Epithelial cell of proximal tubule (primary cell): ENCODE measurements at places on chromosomes 3 and 15. TPM values are rescaled to one million over a fixed set of nuclear protein-coding genes. Genes with fewer than 3 reads are reported as not detected.

DNA sequence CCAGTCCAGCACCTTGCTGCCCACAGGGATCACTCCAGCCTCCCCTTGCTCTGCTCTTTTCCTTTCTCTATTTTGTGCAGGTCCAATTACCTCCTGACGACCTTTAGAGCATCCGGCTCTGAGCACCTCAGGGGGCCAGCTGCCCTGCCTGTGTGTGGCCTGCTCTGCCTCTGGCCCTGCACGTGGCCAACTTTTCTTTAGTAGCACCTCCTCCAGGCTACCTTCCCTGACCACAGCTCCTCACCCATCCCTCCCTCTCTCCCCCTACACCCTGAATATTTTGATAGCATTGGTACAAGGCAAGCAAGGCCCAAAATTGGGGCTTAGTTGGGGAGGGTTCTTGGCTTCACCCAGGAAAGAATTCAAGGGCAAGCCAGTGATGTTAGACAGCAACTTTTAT, 66.9 kb upstream of the PRR20G start:
- DNase-seq = no peak

DNA sequence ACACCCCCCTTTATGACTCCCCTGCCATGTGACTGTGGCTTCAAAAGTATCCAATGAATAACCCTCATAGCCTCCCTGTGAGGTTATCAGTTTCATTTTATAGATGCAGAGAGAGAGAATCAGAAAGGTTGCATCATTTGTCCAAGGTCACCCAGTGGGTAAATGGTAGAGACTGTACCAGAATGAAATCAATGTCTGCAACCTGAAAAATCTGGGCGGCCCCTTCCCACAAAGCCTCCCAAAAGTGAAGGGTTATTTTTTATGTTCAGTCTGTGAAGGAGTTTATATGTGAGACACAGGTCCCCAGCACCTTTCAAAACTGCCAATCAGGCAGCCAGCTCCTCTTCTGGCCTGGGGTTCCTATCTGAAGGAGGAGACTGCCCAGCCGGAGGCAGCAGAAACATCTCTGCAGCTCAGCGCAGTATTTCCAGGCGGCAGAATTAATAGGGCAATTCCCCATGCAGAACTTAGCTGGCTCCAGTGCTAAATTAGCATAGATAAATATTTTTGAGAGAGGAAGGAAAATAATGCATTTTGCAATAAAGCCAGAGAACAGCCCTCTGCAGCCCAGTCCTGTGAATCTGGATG, 130.8 kb upstream of the PRR20G start:
- DNase-seq = no peak

GRCh38 chr3:77825001-77825827, 785.3 kb downstream of the ROBO2 start:
- DNase-seq = peak; percentile 96

DNA sequence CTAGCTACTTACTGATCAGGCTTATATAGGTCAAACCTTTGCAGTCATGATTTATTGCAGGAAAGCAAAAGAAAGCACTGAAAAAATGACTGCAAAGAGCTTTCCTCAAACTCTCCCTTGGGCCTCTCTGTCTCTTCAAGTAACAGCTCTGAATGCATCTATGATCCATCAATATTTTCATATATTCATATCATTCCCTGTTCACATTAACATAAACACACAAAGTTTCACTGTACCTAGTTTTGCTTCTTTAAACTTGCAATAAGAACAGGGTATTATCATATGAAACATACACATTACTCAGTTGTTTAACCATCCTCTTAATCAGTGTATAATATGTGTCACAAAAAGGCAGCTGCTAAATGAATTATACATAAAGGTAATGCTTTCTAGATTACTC, 107.9 kb upstream of the ARL6 start:
- no peak for DNase-seq

- DNase-seq = no peak
Measured at GRCh38 chr3:170835336-170835735, 34.7 kb downstream of the RPL22L1 start.

GRCh38 chr15:70101459-70102113, 3.9 kb upstream of the TLE3 start:
- DNase-seq = no peak

- no peak for DNase-seq
Measured at GRCh38 chr3:96354742-96355141, 459.7 kb upstream of the EPHA6 start.

GRCh38 chr3:183560607-183561006, 5.1 kb upstream of the KLHL6 start:
- no peak for DNase-seq

DNA sequence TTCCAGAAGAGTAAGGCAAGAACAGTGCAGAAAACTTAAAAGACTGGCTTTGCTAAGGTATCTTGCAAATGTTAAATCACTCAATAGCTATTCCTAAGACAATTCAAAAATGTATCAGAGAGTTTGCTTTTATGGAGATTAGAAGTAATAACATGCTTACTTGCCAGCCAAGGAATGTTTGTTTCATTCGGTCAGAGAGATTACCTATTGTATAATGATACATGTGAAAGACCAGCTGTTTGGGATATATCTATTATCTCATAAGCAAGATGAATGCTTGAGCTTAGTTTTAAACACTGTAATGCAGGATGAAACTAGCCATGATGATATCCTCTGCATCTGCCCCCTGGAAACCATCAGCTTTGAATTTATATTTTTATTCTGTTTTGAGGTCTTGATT, 70.7 kb downstream of the MAP2K5 start:
- no peak for DNase-seq

DNA sequence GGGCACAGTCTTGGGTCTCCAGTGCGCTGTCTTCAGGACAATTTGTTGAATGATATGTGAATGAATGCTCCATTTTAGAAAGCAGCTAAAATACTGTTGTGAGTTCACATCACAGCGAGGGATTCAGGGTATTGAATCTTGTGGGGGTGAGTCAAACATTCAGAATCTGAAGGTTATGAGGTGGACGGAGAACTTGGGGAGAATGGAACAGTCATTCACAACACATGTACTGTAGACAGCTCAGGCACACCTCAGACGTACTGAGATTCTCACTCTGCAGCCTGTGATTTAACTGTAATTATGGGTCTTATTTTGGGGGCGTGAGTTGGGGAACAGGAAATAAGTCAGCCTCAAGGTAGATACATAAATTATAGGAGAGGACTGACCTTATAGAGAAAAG, 13.9 kb downstream of the CRYBG3 start:
- no peak for DNase-seq

- no peak for DNase-seq
Measured at GRCh38 chr15:42549032-42549491, 424 bp downstream of the HAUS2 start.

DNA sequence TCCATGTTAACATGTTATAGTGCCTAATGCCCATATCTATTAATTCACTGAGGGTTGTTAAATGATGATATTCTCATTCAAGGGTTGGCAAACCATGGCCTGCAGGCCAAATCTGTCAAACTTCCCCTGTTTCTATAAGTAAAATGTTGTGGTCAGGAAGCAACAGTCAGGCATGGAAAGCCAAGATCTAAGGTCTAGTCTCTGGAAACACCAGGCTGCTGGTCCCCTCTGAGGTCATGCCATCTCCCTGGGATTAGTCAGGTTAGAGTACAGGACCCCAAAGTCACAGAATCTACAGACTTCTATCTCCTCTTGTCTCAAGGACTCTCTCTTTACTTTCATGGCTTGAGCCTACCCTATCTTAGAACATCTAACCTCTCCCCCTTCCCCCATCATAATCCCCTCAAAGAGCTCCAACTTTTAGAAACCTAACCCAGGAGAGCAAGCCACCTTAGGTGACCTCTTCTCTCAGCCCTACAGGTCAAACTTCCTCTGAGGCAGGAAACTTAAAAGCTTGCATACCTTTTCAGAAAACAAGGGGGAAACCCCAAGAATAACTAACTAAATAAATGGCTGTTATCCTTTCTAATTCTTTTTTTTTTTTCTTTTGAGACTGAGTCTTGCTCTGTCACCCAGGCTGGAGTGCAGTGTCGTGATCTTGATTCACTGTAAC, 15.3 kb upstream of the HERC1 start:
- no peak for DNase-seq

DNA sequence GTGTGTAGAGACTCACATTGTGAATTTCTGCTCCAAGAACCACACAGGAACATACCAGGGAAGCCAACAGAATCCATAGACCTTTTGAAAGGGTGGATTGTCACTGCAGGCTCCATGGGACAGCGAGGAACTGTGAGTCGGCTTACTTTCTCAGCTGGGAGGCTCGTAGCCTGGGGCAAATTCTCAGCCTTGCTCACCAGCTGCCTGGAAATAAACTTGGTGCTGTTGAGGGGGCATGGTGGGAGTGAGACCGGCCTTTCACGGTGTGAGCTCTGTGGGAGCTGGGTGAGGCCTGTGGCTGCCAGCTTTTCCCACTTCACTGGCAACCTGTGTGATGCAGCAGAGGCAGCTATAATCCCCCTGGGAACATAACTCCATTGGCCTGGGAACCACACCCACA, 146.6 kb upstream of the P2RY1 start:
- no peak for DNase-seq

- DNase-seq = no peak
Measured at GRCh38 chr3:46056686-46057085, 29.4 kb upstream of the XCR1 start.

GRCh38 chr15:84872009-84872910, 12.2 kb upstream of the SLC28A1 start:
- no peak for DNase-seq

DNA sequence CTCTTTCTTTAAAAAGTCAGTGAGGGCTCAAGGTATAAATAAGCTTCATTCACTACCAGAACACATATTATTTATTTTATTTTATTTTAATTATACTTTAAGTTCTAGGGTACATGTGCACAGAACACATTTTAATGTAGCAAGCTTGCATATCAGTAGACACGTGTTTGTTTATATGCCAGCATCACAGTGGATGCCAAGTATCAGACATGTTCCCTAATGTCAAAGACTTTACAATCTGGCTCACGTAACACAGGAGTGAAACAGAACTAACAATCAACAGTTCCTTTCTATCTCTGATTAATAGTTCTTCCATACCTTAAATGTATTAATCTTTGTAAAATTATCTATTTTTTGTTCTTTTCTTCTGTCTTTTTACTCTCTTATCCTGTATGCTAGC, 23.3 kb upstream of the ENTPD3 start:
- no peak for DNase-seq

DNA sequence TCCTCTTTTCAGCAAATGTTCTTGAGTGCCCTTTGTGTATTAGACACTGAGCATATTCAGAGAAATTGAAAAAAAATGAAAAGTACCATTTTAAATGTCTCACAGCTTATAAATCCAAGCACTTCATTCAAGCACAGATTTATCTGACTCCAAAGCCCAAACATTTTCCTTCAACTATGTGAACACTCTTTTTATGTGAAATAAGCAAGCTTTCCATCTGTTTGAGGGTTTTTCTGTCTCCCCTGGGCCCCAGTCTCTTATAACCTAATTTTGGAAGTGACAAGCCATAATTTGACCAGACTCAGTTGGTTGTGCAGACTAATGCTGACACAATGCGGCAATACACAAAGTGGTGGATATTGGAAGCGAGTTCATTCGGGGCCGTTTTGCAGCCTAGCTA, 170.3 kb downstream of the CNTN6 start:
- DNase-seq = no peak

GRCh38 chr3:177553579-177553978, 356.3 kb upstream of the TBL1XR1 start:
- DNase-seq = no peak

DNA sequence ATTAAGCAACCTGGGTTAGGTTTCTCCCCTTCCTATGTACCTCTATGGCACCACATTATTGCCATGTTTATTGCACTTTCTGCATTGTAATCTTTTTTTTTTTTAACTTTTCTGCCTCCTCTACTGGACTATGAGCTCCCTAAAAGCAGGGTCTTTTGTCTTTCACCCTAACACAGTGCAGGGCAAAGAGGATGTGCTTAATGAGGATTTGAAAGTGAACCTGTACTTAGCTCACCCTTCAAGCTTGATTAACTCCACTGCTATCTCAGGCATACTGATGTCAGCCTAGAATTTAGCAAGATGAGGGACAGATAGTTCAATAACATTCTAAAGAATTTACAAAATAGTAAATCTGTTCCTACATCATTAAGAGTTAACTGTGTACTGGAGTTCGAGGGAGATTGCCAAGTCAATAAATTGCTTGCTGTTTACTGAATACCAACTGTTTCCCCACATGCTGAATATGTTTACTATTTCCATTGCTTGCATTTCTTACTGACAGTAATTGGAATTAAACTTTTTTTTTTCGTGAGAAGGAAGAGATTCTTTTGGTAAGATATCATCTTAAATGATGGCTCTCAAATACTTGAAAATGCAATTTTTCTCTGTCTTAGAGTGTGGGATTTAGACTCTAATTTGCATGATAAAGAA, 15.7 kb upstream of the PPARG start:
- DNase-seq = no peak

DNA sequence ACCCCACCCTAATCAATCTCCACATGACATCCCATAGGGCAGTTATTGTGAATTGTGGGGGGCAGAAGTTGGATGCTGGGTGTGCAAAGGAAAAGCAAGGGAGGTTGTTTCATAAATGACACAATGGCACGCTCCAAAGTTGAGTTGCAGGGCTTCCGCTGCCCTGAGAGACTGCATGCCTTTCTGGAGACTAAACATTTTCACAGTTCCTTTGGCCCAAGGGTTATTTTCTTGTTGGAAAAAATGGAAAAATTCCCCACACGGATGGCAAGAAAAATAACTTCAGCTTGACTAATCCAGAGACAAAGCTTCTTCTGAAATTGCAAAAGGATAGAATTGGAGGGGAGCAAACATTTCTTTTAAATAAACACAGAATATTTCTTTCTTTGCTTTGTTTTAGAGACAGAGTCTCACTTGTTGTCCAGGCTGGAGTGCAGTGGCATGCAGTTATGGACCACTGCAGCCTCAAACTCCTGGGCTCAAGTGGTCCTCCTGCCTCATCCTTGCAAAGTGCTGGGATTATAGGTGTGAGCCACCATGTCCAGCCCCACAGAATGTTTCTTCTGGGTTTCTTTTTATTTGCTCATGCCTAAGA, 19.1 kb upstream of the TPM1 start:
- DNase-seq = no peak

- DNase-seq = no peak
Measured at GRCh38 chr15:38553071-38553470, 11.5 kb downstream of the RASGRP1 start.

GOLGA8O gene
- total RNA-seq = 0.29 TPM in 1 of 2 replicates, not detected in the other

PRR23E gene
- not detected in 2 replicates for total RNA-seq

IL5RA gene
- not detected in 2 replicates for total RNA-seq

CCR8 gene
- total RNA-seq = not detected in 2 replicates

REC114 gene
- total RNA-seq = not detected in 2 replicates

SEC11A gene
- 192 and 236 TPM in 2 replicates for total RNA-seq

MAP6D1 gene
- 11.9 and 14.4 TPM in 2 replicates for total RNA-seq

TEX55 gene
- 0.06 TPM in 1 of 2 replicates, not detected in the other for total RNA-seq

SOX14 gene
- total RNA-seq = not detected in 2 replicates
